Osteocyte (in vitro differentiated cells): ENCODE measurements at places on chromosomes 12 and 14.

DNA sequence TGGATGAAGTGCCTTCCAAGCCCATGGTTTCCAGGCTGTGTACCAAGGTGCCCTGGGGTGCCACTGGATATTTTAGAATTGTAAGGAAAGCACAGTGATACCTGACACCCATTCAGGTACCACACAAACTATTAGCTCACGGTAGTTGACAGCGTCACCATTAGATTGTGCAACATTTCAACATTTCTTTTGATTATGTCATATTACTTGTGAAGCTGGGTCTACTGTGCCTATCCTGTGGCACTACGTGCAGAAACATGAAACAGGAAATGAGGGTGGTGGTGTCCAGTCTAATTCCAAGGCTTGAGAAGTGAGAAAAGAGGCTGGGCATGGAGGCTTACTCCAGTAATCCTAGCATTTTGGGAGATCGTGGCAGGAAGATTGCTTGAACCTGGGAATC, 75.5 kb upstream of the CPM start:
- no peak for DNase-seq

DNA sequence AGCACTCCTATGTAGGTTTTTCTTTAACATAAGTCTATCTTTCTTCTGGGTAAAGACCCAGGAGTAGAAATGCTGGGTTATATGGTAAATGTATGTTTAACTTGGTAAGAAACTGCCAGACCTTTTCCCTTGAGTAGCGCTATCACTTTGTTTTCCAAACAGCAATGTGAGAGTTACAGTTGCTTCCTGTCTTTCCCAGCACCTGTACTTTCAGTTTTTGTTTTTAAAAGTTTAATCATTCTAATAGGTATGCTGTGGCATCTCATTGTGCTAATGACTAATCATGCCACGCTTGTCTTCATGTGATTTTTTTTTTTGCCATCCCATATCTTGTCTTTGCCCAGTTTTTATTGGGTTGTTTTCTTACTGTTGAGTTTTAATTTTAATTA, 28.1 kb downstream of the GIT2 start:
- DNase-seq: no peak

DNA sequence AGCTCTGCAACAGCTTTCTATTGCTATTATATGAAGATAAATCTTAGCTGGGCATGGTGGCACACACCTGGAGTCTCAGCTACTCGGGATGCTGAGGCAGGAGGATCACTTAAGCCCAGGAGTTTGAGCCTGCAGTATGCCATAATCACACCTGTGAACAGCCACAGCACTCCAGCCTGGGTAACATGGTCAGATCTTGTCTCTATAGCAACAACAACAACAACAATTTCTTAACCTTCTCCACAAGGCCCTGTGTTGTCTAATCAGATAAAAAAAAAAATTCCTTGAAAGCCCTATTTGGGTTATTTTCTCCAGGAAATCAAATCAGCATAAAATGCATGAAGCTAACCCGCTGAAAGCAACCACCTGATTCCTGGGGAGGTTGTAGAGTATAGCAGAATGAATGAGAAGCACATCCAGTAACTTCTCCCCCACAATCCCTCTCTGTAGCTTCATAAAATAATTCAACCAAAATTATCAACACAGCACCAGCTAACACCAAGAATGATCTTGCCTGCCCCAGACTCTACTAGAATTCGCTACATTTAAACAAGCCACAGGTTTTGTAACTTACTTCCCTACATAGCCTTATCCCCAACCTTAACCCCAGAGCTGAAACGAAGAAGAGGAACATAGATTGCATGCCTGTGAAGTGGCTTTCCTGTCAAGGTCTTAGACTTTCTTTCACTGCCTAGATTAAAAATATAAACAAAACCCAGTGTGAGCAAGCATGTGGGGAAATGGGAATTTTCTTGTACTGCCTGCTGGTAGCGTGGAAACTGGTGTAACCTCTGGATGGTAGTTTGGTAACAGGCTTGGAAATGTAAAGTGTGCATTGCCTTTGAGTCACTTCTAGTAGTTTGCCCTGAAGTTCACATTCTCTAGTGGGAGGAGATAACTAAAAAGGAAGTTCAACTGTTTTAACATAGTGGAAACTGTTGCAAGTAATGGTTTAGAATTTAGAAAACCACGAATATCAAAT, 6.0 kb upstream of the STK38L start:
- no peak for DNase-seq

GRCh38 chr12:5988088-5988487, 43.0 kb upstream of the ANO2 start:
- no peak for DNase-seq

- no peak for DNase-seq
Measured at GRCh38 chr14:103504991-103505565, 17.6 kb downstream of the CKB start.
